ENCODE measurements at places on chromosomes 1 and 21.

DNA sequence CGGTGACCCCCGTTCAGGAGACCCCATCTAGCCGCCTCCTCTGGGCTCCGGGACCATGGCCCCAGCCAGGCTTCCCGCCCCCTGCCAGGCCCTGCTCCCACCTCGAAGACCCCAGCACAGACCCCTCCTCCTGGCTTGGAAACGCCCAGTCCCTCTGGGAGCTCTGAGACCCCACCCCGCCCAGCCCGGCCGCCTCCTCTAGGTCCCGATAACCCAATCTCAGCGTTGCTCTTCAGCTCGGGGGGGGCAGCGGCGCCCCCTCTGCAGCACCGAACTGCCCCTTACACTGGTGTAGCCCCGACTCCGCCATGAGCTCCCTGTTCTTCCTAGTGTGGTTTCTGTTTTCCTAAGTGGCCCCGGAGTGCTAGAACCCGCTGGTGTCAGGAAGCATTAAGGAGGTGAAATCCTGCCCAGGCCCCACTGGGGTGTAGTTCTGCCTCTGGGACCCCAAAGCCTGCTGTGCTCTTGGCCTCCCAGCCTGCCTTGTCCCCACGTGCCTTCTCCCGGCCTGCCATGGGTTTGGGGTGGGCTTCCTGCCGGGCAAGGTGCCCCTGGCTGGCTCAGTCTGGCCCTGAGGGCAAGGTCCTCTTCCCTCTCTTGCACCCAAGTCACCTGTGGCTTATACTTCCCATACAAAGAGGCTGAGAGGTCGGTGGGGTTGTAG lies 10.7 kb upstream of the MMEL1 start:
- DNase-seq = no peak

- DNase-seq = no peak
Measured at GRCh38 chr1:59990470-59990869, 63.9 kb upstream of the CYP2J2 start.

- no peak for DNase-seq
Measured at GRCh38 chr1:186655876-186656275, 24.3 kb downstream of the PTGS2 start.

DNA sequence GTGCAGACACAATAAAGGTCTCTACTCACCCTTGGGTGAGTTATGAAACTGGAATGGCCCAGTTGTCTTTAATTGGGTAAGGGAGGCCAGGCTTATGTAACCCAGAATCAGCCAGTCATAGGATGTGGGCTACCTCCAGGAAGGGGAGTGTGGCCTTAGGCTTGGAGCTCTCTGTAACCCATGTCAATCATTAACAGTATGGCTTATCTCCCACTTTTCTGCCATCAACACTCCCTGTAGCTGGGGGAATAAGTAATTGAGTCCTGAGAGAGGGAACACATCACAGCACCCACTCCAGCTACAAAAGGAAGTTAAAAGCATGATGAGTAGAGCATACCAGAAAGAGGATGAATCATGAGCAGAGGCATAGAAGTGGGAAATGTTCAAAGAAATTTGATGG lies 327.0 kb upstream of the DUSP10 start:
- no peak for DNase-seq

DNA sequence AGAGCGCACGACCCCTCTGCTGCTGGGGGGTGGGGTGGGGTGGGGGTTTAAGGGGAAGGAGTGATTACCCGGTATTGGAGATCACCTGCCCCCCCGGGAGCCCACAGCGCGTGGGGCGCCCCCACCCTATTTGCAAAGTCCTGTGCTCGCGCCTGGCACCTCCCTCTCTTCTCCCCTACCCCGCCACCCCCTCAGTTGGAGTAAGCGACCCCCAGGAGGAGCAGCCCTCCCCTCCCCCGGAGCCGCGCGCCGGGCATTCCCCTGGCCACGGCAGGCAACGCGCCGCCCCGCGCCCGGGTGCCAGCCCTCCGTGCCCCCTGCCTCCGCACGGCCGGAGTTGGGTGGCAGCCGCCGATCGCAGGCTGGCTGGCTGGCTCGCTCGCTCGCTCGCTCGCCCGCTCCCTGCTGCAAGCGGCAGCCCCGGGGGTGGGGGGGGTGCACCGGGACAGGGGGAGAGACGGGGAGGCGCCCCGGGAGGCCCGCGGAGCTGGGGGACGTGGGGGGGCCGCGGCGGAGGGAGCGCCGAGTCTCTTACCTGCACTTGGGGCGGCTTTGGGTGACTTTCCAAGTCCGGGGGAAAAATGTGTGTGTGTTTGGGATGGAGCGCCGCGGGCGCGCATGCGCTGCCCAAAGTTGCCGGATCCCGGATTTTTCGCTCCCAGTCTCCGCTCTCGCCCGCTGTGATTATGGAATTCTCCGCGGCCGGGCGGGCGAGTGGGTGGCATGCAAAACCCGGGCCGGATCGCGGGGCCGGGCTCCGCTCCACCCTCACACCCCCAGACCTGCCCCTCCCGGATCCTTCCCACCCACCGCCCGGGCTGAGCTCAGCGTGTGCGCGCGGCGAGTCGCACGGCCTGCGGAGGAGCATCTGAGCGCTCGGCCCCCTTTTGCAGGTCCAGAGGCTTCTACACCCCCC lies at the start of gene CASZ1:
CASZ1 (minus strand) TSS at position 618 of the 916 bp plus-strand sequence. CDS start 102,757 bp downstream, outside the sequence.
- DNase-seq = peak; percentile 29

GRCh38 chr1:41848216-41848952 lies 70.3 kb downstream of the HIVEP3 start:
- no peak for DNase-seq

DNA sequence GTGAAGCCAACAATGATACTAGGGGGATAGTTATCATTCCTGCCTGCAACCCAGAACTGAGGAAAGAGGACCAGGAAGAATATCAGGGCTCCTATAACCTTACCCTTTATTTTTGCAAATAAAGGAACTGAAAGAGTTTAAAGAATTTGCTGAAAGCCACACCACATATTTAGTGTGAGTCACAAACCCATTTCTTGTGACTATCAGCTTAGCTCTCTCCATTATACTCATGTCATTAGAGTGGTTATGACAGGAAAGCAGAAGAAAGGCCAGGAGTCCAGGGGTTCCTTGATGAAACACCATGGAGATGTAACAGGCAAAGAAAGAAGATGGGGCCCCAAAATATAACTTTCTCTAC lies 141.1 kb upstream of the SAMSN1 start:
- DNase-seq = no peak
